Stomach (tissue), 19 donors: ENCODE measurements at places on chromosomes 6 and 20. TPM values are rescaled to one million over a fixed set of nuclear protein-coding genes. Genes with fewer than 3 reads are reported as not detected.

Gene TMEM242
- total RNA-seq = 4.9 TPM

Gene RHAG
- not detected for total RNA-seq

DNA sequence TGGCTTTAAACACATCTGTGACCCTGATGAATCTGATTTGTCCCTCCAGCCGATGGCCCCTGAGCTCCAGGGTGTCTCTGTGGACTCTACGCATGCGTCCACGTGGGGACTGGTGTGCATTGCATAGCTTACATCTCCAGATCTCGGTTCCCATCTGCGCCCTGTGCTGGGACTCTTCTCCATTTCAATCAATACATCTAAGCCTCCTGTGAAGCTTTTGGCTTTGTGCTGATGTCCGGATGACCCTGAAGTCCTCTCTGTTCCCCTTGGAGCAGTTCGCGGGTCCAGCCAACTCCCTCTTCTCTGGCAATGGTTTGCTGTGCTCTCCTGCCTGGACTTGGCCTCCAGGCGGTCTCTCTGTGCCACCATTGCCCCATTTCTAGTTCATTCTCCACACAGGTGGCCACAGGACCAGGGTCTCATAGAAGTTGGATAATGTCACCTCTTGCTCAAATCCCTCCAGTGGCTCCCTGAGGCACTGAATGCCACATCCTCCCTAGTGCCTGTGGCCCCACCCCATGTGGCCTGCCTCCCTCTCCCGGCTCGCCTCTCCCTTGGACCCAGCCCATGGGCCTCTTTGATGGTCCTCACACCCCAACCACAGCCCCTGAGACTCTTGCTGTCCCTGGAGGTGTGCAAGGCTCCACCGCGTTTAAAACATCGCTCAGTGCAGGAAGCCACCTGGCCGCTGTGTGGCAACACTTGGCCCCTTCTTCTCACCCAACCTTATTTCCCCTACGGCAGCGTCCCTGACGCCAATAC lies 155.4 kb downstream of the SYCP2 start:
- DNase-seq = no peak
- H3K36me3 ChIP-seq = no peaks in the 10 kb centered on the region
- peaks cover 3% of the 10 kb centered on the region for H3K27me3 ChIP-seq

- no peak overlapping the region for H3K27ac ChIP-seq
- no peaks in the 10 kb centered on the region for H3K27me3 ChIP-seq
- peaks cover 65% of the 10 kb centered on the region for H3K4me1 ChIP-seq
- DNase-seq = no peak
Observed at GRCh38 chr6:7175462-7175861, 67.7 kb downstream of the RREB1 start.

- H3K27ac ChIP-seq = peak overlapping the region; percentile 75
- H3K27me3 ChIP-seq = no peaks in the 10 kb centered on the region
- no peaks in the 10 kb centered on the region for H3K36me3 ChIP-seq
- H3K4me3 ChIP-seq = no peak overlapping the region
Observed at GRCh38 chr6:159715166-159715565, 12.1 kb upstream of the WTAP start.
